ENCODE measurements at places on chromosomes 12 and 14.

DNA sequence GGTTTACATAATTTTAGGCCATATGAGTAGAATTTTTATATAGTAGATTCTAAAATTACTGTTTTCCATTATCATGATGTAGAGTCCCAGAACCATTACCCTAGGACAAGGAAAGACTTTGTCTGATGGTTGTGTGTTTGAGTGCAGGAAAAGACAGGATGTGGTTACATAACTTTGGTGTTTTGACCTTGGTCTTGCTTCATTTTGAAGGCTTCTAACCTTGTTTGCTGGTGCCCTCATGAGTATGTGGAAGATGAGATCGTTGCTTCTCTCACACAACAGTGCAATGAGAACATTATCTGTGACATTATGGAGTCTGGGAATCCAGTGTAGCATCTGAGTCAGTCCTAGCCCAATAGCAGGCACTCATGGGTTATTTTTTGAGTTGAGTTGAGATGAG is 106.2 kb downstream of the IGF1 start:
- no peak for DNase-seq

DNA sequence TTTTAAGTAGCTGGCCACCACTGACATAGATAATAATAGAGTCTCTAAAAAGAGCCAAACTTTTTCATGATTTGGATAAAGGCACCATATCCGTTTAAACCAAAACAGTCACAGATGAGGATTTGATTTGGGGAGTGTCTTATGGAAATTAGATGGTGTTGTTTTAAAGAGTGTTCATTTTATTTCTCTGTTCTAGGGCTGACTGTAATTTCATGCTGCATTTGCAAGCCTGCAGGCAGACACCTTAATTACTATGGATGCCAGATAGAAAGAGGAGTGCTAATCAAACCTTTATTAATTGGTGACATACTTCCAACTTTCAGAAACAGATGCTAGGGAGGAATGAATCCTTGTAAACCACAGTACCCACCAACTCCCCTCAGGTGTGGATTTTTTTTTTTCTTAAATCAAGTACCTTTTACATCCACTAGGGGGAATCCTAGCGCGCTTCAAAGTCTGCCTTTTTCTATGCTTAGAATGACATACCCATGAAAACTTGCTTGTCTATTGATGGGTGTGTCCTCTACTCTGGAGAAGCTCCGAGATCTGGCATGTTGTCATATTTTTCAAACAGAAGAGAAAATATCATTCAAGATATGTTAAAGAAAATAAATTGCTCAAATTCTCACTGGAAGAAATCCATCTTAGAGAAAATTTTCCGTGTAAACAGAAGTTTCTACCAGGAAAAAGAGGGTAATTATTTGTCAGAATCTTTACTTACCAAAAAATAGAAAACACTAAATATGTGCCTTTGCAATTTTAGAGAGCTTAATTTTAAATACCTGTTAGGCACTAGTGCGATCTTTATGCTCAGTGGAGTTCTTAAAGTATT is 14.2 kb upstream of the PLXNC1 start:
- peak; percentile 61 for DNase-seq

- DNase-seq = peak; percentile 76
Observed at GRCh38 chr12:55738123-55739024, 4.5 kb upstream of the GDF11 start.

GRCh38 chr14:89773644-89774316 is 180.8 kb downstream of the EFCAB11 start:
- peak; percentile 50 for DNase-seq

DNA sequence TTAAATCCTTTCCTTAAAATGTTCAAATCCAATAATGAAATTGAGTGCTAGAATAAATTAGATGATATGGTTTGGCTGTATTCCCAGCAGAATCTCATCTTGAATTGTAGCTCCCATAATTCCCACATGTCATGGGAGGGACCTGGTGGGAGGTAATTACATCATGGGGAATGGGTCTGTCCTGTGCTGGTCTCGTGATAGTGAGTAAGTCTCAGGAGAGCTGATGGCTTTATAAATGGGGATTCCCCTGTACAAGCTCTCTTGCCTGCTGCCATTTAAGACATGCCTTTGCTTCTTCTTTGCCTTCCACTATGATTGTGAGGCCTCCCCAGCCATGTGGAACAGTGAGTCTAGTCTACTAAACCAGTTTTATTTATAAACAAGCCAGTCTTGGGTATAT is 508.5 kb downstream of the ETNK1 start:
- no peak for DNase-seq
